ENCODE measurements at places on chromosomes 12 and 14. TPM values are rescaled to one million over a fixed set of nuclear protein-coding genes. Genes with fewer than 3 reads are reported as not detected.

DNA sequence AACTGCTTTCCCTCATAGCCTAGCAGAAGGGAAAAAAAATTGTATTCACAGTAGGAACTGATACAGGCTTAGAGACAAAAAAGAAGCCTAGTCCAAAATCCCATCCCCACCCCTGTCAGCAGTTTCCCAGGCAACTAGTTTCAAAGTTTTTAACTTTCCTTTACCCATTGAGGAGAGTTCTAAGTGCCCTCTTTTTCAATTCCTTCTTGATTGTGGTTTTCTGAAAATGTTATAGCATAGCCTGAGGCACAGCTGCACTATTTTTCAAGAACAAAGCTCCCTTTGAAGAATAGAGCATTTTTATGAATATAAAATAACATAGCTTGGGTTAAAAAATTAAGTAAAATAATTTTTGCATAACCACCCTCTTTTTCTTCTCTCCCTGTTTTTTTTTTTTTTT is 81.6 kb downstream of the IPO8 start:
- DNase-seq = no peak

- no peak for DNase-seq
Measured at GRCh38 chr12:121252712-121253345, 42.9 kb downstream of the P2RX4 start.

DNA sequence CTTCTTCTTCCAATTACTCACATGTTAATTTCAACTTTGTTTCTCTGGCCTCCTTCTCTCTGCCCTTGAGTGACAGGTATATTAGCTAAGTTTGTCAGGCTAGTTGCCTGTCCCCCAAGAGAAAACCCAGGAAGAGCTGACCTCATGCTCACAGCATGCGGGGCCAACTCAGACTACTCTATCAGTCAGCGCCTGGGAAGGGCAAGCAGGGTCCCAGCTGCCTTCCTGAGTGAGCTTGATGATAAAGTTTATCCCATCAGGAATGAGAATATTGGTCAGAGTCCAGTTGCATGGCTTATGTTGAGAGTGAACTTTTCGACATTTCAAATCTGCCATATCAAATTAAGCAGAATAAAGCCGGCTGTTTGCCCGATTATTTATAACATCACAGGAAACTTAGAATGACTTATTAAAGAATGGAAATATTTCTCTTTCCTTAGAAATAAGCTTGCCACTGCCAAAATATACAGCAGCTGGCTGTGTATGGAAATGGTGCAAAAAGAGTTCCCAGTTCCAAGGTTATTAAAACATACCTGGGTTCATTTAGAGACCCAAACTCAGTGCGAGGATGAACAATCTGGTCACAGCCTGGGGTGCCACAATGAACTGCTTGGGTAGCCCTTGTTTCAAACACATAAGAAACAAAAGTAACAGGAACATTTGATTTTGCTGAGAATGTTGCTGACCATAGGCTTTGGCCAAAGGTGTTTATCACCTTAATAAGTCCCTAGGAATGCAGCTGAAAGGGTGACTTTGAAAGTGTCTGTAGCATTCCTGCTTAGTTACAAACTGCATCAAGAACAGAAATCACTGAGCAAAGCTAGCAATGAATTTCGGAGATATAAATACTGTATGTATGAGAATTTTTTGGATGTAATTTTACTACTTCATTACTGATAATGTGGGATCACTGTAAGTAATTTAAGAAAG is 1553.8 kb upstream of the FLRT2 start:
- DNase-seq = no peak

GRCh38 chr12:132396657-132397056 is 67.3 kb upstream of the GALNT9 start:
- no peak for DNase-seq

DNA sequence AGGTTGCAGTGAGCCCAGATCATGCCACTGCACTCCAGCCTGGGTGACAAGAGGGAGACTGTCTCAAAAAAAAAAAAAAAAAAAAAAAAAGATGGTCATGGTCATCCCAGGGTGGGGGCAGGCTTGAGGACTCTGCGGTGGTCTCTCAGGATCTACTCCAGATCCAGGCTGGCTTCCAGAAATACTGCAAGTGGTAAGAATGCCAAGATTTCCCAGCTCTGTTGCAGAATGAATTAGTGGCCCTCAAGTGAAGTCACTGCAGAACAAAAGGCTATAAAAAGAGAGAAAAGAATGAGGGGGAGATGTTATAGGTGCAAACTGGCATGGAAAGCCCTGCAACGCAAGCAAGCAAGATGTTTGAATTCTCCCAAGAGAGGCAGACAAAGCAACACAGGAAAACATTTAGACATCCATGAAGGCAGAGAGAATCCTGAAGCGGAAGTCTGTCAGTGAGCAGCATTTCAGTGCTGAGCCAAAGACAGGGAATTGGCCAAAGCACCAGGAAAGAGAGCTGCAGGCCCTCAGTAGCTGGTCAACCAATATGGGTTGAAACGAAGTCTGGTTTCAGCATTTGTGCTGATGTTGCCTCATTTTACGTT is 31.9 kb upstream of the ETFBKMT start:
- no peak for DNase-seq

The SLC5A8 gene
- total RNA-seq = not detected

The EPYC gene
- not detected for total RNA-seq

The GPR137C gene
- total RNA-seq = 0.36 TPM

- DNase-seq = no peak
Measured at GRCh38 chr12:104204690-104205480, 10.7 kb upstream of the TXNRD1 start.

The IKZF4 gene
- total RNA-seq = 11.7 TPM

DNA sequence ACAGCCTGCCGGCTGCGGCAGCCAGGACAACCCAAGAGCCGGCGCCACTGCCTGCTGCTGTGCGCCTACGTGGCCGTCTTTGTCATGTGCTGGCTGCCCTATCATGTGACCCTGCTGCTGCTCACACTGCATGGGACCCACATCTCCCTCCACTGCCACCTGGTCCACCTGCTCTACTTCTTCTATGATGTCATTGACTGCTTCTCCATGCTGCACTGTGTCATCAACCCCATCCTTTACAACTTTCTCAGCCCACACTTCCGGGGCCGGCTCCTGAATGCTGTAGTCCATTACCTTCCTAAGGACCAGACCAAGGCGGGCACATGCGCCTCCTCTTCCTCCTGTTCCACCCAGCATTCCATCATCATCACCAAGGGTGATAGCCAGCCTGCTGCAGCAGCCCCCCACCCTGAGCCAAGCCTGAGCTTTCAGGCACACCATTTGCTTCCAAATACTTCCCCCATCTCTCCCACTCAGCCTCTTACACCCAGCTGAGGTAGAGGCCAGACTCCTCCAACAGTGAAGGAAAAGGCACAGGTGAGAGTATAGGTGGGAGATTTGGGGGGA is 10.3 kb downstream of the ZBTB39 start:
- no peak for DNase-seq

- DNase-seq = no peak
Measured at GRCh38 chr14:63881926-63882325, 29.1 kb downstream of the SYNE2 start.

GRCh38 chr14:53542732-53543131 is 389.6 kb upstream of the DDHD1 start:
- no peak for DNase-seq

The ITGA7 gene
- total RNA-seq = 4.2 TPM

DNA sequence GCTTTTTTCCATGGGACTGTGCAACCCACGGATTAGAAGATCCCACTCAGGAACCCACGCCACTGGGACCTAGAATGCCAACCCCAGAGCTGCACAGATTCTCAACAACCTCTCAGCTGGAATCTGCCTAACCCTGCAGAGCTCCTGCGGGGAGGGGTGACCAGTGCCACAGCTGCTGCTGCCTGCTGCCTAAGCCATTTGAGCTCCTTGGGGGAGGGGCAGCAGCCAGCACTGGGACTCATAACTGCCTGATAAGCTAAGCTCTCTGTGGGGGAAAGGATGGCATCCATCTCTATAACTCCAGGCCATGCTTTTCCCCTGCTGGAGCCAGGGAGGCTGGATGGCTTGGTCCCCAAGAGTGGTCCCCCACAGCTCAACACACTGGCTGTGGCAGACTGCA is 182.8 kb downstream of the SLC5A8 start:
- no peak for DNase-seq

GRCh38 chr14:93715279-93715927 is 72.9 kb downstream of the PRIMA1 start:
- no peak for DNase-seq

- DNase-seq = no peak
Measured at GRCh38 chr12:82015623-82016347, 256.6 kb upstream of the PPFIA2 start.

- DNase-seq = no peak
Measured at GRCh38 chr12:88393017-88393767, 187.1 kb downstream of the KITLG start.

DNA sequence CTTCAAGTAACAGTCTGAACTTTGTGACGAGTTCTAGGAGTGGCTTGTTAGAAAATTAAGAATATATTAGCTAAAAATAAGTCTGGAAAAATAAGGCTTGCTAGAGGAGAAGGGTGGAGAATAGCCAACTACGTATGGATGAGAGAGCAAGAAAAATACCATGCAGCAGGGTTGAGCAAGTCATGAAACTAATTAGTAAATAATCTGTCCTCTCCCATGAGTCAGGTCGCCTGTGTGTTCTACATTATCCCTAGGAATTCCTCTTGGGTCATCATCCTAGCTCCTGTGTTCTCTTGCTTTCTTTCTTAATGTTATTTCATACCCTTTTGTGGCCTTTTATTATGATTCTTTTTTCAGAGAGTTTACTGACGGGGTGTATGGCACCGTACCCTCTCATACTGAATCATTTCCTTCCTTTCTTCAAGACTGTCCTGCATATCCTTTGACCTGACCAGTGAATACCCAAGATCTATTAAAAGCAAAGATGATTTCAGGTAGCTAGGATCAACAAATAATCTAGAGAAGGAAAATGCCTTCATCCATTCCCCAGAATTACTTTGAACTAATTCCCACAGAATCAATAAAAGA is 177.2 kb upstream of the NPAS3 start:
- DNase-seq = no peak

- no peak for DNase-seq
Measured at GRCh38 chr12:51009056-51009440, 17.1 kb downstream of the SLC11A2 start.

The SLC6A15 gene
- total RNA-seq = not detected

The PTPRQ gene
- not detected for total RNA-seq

DNA sequence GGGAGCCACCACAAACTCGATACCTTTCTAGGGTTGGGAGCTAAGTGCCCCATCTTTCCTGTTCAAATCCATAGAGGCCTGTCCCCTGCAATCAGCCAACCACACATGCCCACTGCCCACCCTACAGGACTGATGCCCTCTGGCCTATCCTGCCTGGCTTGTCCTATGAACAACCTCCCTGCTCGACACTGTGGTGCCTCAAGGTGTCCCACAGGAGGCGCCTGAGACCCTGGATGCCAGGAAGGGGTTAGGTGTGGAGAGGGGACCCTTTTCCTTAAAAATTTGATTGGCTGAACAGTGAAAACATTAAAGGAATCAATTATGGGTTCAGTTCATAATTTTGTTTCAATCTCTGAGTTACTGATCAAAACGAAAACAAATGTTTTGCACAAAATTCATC is 97.3 kb upstream of the FZD10 start:
- no peak for DNase-seq

The E2F7 gene
- total RNA-seq = 10.7 TPM

DNA sequence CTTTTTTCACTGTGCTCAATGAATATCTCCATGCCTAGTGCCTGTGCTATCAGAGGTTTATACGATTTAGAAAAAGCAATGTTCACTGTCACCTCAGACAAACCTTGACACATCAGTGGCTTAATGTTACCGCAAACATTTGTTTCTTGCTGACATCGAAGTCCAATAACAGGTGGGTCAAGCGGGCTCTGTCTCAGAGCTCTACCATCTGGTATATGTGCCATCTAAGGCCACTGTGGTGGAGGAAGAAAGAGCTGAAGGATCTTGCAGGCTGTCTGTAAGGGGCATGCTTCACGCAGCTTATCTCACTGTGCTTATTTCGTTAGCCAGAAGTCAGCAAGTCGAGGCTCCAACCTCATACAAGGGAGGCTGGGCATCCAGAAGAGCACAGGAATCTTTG is 189.5 kb upstream of the NTF3 start:
- DNase-seq = no peak

DNA sequence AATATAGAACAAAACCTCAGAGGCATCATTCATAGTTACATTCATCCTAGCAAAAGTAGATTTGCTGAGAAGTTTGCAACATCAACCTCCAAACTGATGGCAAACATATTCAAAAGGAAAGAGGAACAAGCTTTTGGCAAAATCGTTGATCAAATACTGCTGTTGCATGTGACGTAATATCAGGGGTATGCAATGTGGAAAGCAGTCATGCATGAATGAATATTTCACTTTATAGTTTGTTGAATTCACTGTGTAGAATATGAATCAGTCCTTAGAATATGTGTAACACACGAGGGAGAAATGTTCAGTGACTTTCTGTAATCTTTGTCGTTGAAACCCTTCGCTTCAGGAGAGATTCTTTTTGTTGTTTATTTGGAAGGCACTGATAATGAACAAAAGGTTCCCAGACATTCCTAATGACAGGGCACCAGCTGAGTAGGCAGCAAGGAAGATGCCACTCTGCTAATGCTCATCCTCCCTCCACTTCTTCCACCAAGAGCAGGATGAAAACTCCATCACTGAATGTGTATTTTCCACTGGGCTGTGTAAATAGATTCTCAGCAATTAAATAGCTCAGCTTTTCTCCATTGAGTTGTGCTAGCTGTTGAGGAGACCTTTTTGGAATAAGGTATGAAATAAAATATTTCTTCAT is 126.1 kb downstream of the PELI2 start:
- DNase-seq = no peak

DNA sequence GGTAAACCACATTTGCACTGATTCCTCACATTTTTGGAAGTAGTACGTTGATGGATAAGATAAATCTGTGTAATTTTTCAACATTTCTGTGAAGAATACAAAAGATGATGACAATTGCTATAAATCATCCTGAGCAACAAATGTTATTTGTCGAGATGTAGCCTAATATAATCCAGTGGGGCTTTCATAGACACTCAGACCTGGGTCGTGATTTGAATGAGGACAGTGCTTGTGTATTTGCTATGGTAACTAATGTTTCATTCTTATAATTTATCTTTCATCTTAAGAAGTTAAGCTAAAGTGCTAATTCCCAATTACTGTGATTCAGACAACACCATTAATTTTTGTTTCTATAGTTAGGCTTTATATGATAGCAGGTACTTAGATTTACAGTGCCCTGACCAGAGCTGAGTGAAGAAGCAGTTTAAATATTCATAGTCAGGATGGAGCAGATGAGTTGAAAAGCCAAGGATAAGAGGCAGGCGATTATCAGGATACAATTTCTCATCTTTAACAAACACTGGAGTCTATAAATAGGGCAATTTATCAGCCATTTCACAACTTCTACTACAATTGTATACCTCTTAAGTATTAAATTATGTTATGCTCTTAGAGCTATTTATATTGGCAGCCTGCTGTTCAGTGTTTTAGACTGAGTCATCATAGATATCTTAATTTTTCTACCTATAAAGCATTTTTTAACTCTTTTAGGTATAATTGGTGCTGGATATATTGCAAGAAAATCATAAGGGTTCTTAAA is 359.9 kb downstream of the TRHDE start:
- DNase-seq = no peak

The GLIPR1 gene
- total RNA-seq = 48.3 TPM

- no peak for DNase-seq
Measured at GRCh38 chr12:106254724-106255123, 6.9 kb upstream of the CKAP4 start.

The FGF6 gene
- total RNA-seq = not detected
